NCI-H1417 treated with DMSO at 0.1 percent for 48 hours (cell line): ENCODE measurements at places on chromosomes 2 and 18.

- peak; percentile 81 for DNase-seq
These were observed 28.3 kb downstream of the CDC42EP3 start for GRCh38 chr2:37642907-37643729.

GRCh38 chr2:2639251-2640139 lies 308.4 kb upstream of the MYT1L start:
- DNase-seq = no peak

GRCh38 chr2:200356857-200357384 lies 50.4 kb downstream of the SPATS2L start:
- no peak for DNase-seq

GRCh38 chr2:131156452-131157149 lies 51.5 kb downstream of the PLEKHB2 start:
- no peak for DNase-seq

- DNase-seq = no peak
These were observed 96.0 kb downstream of the TNS1 start for GRCh38 chr2:217906798-217907197.

DNA sequence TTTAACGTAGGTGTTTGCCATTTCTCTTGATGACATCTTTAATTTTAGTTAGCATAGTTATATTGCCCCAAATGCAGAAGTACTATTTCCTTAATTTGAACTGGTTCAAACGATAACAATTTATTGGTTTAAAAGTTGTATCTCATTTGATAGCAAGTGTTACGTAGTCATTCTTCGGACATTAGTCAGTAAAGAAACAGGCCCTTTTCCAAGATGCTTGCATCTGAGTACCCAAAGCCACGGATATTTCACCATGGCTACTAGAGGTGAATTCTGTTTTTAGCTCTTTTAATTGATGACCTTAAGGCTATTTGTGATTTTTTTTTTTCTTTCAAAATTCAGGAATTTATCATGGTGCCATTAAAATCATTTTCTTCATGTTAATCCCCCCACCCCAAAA lies 32.1 kb downstream of the GLS start:
- DNase-seq = no peak

DNA sequence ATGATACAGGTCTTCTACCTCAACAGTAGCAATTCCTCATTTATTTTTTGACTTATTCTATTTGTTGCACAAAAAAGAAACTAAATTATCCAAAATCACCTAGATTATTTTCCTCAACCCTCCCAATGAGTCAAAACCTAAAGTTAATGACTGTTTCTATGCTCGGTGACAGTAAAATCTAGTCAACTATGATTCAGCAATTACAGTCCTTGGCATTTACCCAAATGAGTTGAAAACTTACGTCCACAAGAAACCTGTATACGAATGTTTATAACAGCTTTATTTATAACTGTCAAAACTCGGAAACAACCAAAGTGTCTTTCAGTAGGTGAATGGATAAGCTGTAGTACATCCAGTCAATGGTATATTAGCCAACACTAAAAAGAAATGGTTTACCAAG lies 439.3 kb downstream of the CBLN2 start:
- DNase-seq = no peak

DNA sequence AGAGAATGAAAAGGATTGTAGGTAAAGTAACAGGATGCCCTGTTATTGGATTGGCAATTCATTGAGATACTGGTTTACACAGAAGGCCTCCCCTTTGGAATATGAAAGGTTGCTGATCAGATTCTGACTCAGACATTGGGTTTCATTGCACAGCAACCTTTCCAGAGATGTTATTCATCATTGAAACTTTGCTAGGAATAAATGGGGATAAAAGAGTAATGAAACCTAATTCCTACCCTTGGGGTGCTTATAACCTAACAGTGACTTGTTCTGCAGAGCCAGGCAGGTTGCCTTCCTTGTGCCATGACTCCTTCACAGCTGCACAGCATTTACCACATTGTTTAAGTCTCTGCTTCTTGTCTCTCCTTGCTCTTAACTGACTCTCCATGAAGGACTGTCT lies 5.0 kb downstream of the NAB1 start:
- no peak for DNase-seq

DNA sequence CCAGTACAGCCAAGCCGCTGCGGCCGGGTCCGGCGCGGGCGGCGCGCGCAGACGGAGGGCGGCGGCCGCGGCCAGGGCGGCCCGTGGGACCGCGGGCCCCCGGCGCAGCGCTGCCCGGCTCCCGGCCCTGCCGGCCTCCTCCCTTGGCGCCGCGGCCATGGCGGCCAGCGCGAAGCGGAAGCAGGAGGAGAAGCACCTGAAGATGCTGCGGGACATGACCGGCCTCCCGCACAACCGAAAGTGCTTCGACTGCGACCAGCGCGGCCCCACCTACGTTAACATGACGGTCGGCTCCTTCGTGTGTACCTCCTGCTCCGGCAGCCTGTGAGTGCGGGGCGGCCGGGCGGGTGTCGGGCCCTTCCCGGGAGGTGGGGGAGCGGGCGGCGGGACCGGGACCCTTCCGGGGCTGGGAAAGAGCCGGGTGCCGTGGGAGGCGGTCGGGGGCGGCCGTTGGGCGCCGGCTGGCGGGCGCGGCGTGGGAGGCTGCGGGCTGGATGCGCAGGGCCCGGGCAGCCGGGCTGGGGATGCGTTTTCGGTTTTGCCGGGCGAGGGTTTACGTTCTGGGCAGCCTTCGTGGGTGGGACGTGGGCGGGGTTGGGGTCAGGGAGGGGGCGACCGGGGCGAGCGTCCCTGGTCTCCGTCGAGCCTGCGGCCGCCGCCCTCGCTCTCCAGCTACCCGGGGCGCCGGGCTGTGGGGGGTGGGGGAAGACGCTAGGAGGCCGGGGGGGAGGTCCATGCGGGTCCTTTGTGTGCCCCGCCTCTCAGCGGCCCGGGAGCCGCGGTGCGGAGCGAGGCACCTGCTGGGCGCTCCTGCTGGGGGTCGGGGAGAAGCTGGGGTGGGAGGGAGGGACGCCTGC lies 537 bp downstream of the AGFG1 start:
- no peak for DNase-seq

- no peak for DNase-seq
These were observed 272.0 kb upstream of the DSEL start for GRCh38 chr18:67788310-67789164.

- DNase-seq = no peak
These were observed 733.2 kb upstream of the PKDCC start for GRCh38 chr2:41314511-41315070.

GRCh38 chr2:121075641-121076497 lies 209.1 kb downstream of the TFCP2L1 start:
- no peak for DNase-seq

DNA sequence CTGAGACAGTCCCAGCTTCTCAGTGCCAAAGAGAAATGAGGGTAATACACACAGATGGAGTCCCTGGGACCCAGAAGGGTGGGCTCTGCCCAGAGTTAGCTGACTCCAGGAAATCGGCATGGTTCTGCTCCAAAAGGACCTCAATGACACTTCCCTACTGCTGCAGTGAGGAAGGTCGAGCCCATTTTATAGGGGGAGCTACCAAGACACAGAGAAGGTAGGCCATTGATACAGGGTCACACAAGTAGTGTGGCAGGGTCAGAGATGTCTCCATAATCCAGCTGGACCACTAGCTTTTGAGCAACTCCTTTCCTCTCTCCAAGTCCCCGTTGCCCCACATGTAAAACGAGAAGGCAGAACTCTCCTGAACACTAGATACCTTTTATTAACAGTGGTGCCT lies 276.9 kb downstream of the MYCN start:
- DNase-seq = no peak

DNA sequence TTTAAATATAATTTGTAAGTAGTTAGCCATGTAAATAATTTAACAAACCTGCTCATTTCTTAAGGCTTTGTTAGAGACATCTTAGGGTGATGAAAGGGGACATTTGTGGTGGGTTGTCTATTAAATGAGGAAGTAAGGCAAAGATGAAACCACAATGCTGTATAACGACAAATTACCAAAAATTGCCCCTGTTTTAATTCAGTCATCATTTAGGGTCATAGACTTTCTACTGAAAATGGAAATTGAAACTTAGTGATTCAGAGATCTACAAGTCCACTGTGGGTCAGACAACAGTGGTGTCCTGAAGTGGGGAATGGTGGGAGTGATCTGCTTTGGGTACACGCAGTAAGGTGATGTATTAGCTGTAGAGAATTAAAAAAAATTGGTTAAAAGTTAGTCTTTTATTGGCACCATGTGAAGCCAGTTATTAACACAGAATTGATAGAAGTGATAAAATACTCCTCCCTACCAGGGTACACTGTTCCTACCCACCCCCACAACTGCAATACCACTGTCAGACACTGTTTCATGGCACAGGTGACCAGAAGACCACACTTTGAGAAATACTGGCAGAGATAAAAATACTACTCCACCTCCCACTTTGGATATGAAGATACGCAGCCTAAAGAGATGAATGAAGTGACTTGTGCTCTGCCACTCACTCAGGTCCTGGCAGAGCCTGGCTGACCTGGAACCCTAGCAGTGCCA lies 13.4 kb downstream of the CERS6 start:
- no peak for DNase-seq

- DNase-seq = no peak
These were observed 1.1 kb downstream of the MAP3K20 start for GRCh38 chr2:173076581-173077345.

DNA sequence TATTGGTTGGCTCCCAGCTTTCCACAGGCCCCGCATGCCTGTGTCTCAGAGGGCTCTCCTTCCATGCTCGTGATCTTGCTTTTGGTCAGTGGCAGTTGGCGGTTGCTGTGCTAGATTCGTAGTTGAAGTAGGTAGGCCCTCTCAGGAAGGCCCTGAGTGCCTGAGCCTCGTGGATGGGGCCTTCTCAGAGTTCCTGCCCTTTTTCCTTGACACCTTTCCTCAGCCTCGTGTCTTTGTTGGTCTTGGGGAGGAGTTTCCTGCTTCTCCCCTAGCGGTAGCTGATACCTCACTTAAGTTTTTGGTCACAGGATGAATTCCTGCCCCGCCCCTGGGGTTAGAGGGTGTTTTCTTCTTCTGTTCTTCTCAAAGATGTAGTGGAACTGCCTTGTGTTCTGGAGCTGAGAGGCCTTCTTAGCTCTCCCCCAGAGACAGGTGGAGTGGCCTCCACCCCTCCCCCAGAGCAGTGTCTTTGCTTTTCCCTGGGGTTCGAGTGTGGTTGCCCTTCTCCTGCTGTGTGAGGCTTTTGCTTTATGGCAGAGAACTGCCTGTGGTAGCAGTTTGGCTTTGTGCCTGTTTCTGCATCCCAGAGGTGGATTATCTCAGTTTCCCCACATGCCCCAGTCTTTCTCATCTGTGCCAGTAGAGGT lies 94.8 kb downstream of the ZNF407 start:
- no peak for DNase-seq

DNA sequence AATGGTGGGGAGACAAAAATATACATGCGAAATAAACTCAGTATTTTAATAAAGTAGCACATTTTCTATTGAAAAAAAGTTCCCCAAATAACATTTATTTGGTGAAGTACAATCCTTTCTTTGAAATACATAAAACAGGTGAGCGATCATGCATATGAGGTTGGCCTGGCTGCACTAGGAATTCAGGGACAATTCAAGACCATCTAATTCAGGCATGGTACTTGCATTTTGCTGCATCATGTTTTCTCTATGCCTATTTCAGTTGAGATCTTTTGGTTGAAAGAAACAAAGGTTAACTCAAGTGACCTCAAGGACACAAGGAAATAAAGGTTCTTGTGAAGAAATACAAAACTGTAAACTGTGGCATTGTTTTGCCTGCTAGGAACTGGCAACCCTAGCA lies 19.8 kb upstream of the TAF4B start:
- no peak for DNase-seq

DNA sequence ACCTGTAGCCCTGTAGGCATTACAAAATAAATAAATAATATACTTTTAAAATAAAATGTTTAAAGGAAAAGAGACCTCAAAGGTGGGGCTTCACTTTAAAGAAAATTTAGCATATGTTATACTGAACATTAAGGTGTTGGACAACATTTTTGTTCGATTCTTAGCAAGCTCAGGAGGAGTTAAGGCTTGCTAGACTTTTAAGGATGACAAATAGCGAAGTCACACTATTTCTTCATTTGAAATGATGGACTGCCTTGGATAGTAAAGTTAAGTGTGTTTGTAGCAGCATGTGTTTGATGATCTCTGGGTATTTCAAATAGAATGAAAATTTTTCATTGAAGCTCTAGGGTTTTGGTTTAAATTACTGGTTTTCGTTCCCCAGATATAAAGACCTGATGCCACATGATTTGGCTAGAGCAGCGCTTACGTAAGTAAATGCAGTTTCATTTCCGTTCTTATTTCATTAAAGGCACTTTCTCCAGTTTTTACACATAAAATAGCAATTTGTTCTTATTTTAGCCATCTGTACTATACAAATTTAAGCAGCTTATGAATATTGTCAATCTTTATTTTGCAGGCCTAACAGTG lies 24.9 kb downstream of the HADHB start:
- no peak for DNase-seq

DNA sequence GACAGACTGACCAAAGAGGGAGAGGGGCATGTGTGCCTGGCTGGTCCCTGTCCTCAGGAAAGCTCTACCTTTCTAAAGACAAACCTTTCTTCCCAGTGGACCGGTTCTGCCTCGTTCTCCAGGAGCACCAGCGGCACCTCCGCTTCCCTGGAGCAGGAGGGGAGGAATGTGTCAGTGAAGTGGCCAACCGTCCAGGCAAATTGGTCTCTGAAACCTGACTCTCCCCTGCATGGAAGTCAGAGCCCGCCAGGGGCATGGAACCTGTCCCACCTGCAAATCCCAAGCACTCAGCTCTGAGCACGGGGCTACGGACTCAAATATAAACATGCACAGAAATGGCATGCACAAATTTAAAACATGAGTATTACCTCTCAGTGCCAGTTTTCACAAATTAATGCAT lies 62.9 kb downstream of the COL6A3 start:
- no peak for DNase-seq

DNA sequence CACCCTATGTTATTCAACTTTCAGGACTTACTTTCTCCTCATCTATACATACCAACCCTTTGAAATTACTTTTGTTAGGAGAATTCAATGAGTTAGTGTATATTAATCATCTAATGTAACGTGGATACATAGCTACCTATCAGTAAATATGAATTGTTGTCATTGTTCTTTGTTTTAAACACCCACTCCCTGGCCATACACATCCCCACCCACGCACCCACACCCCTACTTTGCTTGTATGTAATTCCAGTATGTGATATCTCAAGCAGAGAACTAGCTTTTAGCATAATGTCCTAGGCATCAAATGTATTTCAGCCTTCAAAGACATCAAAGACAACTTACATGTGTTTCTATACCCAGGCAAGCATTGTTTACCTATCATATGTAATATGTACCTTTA lies 129.2 kb downstream of the MAP4K4 start:
- no peak for DNase-seq

GRCh38 chr2:66693076-66693965 lies 258.4 kb downstream of the MEIS1 start:
- DNase-seq = no peak

GRCh38 chr2:227010433-227010832 lies 153.6 kb downstream of the COL4A4 start:
- DNase-seq = no peak

DNA sequence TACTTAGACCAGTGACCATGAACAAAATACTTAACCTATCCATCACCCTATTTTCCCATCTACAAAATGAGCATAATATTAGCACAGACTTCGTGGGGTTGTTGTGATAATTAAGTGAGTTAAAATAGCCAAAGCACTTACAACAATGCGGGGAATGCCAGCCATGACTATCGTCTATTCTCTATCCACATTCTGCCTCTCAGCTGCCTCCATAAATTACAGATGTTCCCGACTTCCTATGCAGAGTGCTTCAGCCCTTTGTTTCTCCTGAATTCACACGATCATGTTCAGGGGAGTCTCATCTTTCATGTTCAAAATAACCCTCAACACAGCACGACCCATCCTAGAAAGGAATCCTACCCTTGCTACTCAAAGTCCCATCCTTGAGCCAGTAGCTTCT lies 211.6 kb downstream of the EN1 start:
- no peak for DNase-seq
